ENCODE measurements at places on chromosomes 13 and 19.
A peak's percentile ranks its signal among the peaks of the same experiment; 100 is the strongest.

DNA sequence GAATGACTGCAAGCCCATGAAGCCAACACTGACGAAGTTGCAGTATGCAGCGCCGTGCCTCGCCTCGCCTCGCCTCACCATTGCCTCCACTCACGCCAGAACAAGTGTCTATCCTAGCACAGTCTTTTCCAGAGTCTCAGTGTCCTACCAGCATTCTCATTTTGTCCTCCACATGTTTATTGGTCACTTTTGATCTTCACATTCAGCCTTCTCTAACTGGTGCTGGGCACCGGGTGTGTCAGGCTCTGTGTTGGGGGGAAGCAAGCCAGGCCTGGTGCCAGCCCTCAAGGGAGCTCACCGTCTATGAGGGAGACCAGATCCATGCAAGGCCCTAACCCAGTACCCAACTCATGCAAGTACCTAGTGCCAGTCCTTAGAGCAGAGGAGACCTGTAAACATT lies 69.7 kb upstream of the GPR183 start:
- DNase-seq: no peak

DNA sequence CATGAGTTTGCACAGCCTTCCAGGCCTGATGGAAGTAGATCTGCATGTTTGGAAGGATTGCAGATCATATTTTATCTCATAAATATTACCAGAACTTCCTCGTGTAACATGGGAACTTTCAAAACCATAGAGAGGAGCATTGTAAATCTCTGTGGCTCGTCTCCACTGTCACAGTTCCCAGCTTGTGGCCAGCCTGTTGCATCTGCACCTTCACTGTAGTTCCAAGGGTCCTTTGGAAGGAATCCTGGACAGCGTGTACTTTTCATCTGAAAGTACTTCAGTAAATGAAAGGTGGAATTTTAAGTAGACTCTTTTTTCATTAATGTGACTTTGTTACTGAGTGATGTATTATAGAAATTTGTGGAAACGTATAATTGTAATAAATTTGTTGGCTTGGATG lies 105.4 kb downstream of the ATP11A start:
- DNase-seq: no peak

DNA sequence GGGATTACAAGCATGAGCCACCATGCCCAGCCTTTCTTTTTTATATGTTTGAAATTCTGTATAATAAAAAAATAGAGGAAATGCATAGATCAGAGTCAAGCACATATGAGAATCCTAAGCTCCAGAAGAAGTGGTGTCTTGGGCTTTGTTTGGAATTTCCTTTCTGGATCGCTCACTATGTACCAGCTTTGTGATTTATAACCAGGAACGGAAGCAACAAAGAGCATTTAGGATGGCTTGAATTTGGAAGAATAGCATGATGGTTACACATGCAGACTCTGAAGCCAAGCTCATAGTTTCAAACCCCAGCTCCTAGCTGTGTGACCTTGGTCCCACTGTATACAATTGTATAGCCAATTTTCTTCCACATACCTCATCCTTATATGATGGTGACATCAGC lies 28.0 kb upstream of the SLC15A1 start:
- DNase-seq: no peak

- DNase-seq: no peak
These were observed 24.3 kb downstream of the PEPD start for GRCh38 chr19:33497131-33497777.

DNA sequence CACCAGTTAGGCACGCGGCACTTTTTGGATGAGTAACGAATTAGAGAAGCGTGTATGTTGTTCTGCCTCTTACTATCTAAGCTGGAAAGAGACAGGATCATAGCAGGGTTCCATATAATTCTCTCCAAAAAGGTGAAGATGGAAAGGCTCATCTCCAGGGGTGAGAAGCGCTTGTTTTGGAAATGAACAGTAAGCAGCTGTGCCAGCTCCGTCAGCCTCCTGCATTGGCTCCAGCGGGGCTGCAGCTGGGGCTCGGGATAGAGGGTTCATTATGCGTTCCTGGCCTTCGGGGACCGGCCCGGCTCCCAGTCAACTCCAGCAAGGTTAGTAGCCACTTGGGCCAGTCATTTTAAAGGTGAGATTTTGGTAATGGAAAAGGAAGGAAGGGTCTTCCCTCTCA lies 155.5 kb downstream of the COL4A1 start:
- no peak for DNase-seq

GRCh38 chr13:27968316-27969081 lies 616 bp downstream of the CDX2 start:
- DNase-seq: no peak

DNA sequence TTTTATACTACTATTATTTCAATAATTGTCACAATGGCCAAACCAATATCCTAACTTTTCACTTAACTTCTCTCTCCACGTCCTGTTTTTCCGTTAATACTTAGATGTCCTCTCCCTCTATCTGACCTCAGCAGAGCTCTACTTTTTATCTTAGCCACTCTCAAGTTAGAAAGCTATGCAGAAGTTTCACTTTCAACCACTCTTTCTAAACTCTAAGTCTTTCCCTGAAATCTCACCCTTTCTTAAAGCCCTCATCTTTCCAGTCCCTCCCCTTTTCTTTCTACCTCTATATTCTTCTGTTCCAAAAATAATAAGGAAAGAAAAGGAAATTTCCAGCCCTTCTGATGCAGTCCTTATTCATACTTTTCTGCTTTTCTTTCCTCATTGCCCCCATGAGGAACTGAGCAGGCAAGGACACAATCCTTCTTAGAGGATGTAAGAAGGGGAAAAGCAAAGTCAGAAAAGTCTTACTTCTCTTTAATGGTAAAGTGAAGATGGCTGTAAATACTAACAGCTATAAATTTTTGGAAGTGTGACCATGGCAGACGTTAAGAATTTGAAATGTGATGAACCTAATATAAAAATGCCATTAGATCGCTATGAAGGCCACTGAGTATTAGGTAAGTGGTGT lies 23.0 kb downstream of the FAM216B start:
- no peak for DNase-seq

GRCh38 chr13:51799261-51799660 lies 4.7 kb downstream of the DHRS12 start:
- DNase-seq: no peak

DNA sequence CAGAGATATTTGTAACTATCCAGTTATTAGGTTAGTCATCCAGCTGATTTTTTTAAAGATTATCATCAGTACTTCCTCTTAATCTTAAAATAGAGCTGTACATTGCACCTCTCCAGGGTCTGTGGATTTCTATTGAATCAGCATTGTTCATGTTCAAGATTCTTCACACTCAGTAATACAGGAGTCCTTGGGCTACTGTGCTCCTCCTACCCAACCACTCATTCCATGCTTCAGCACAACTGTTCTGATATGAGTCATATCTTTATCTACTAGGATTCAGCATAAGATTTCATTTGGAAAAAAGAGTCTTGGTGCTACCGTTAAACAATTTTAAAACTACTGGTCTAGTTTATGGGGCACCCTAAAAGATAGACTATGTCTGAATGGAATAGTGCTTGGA lies 357.8 kb downstream of the DCT start:
- no peak for DNase-seq

DNA sequence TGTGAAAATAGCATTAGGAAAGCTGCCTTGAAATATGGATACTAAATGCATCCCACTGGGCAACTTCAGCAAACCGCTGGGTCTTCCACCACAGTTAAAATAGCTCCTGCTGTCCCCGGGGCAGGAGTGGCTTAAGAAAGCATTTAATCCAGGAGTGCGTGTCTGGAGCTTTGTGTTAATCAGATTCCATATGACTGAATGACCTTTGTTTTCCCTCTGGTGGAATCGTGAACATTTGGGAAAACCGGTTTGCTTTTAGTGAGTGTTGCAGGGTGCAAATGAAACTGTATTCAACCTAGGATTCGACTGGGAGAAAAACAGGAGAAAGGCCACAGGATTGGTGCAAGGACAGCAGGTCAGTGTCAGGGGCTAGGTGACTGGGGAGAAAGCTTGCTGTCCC lies 237.6 kb upstream of the MAB21L1 start:
- no peak for DNase-seq

GRCh38 chr19:30492586-30493270 lies 120.5 kb downstream of the ZNF536 start:
- DNase-seq: no peak

DNA sequence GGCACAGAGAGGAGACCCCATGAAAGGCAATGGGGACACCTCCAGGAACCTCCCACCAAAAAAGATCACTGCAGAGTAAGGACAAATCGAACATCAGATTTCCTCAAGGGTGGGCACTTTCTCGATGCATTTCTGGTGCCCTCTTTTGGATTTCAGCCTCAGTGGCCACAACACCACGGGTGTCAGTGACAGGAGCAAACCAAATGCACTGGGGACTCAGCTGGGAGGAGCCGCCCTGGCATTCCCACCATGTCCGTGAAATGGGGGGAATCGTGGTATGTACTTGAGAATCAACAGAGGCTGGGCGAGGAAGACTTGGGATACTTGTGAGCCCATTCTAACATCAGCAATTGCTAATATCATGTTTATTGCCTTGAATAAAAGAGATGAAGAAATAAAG lies 16.3 kb downstream of the FAM187B start:
- DNase-seq: no peak

DNA sequence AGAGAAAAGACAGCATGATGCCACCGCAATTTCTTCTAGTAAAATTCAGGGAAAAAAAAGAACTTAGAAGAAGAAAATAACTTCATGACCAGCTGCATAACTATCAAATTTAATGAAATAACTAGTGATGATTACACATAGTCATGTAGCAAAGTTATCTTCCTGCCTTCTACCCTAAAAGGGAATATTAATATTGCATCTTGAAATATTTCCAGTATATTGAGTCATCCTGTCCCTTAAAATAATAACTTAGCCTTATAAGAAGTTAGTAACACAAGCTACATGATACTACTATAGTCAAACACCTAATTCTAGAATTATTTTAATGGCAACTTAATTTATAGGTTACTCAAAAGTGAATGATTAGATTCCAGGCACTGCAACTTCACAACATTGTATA lies 289.2 kb downstream of the KLF12 start:
- no peak for DNase-seq

DNA sequence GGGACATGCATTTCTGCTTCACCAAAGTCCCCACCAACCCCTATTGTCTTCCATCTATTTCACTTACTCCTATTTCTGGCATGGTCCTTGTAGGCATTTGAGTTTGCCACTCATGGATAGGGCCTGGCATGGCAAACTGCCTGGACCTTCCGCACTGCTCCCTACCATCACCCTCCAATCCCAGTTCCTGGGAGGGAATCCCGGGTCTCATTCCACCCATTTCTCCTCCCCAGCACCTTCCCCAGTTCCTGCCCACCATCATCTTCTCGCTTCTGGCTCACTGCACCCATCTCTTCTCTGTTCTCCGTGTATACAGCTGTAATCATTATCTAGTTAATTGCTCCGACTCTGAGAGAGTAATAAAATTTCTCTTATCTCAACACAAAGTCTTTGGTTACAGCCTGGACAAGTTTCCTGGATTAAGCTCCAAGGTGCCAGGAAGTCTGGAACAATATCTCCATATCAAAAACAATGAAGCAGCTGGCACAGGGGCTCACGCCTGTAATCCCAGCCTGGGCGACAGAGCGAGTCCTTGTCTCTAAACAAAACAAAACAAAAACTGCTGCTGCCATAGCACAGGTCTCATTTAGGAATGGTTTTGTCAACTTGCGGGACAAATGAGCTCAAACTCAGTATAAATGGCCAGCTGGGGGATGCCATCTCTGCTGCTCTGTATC lies 17.0 kb upstream of the COX7A1 start:
- DNase-seq: no peak

- no peak for DNase-seq
These were observed 261.3 kb downstream of the KCNRG start for GRCh38 chr13:50276550-50276949.

GRCh38 chr19:47681936-47682335 lies 31.3 kb upstream of the EHD2 start:
- no peak for DNase-seq

- no peak for DNase-seq
These were observed 123.7 kb upstream of the MRI1 start for GRCh38 chr19:13640611-13641010.

DNA sequence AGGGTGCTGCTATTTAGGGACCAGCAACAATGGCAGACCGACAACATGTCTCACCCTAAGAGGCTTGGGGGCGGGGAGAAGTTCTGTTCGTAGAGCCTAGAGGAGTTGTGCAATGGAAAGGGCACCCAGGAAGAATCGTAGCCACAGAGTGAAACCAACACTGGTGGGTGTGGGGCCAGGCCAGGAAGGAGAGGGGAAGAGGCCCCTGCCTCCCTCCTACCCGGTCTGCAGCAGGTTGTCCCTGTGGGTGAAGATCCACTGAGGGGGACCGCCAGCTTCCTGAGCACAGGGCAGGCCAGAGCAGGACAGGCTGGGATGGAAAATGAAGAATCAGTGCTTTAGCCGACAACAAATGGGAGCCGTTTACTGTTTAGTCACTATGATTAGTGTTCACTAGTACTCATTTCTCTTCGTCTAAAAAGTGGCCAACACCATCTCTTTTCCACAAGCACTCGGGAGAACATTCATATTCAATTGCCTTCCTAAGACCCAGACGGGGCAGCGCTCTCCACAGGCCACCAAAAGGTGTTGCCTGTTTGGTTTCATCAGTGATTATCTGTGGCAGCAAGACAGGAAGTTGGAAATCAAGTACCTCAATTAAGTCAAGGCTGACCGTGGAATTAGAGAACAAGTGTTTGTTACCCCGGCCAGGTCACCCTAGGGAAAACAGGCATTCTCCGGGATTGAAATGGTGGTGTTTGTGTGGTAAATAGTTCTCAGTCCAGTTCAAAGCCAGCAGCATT lies 1.1 kb upstream of the ATP11A start:
- peak; percentile 41 for DNase-seq

- no peak for DNase-seq
These were observed 31.6 kb downstream of the AP1M1 start for GRCh38 chr19:16229322-16229641.

DNA sequence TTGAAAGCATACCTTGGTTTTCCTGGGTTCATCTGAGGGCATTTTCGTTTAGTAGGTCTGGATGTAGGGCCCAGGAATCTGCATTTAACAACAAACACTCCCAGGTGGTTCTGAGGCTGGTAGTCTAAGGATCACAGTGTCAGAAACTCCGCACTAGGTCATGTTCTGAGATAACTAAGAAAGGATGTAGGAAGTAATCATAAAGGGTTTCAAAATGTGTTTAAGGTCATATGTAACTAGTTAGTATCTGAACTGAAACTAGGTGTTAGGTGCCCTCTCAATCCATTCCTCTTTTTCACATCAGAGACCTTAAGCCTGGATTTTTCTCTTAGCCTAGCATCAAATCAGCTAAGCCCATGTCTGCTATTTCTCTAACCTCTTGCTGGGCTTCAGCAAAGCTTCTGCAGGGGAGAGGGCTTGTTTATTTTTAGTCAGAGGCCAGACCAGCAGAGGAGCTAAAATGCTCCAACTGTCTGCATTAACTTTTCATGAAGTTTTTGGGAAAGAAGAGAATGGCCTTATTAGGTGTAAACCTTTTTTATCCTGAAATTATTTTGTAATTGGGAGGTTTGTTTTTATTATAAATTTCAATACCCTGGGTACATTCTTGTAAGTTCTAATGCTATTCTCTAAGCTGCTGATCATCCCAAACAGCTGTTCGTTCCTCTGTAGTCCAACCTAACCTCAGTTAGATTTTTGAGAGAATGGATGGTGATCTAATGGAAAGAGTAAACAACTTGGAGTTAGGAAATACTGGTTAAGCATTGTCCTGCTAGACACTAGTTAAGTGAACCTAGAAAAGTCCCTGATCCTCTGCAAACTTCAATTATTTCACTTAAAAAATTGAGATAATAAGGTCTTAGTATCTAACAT lies 262.8 kb upstream of the RFC3 start:
- no peak for DNase-seq

GRCh38 chr19:21483589-21484170 lies 21.7 kb upstream of the ZNF429 start:
- DNase-seq: peak; percentile 56

GRCh38 chr13:26508885-26509284 lies 48.6 kb upstream of the WASF3 start:
- DNase-seq: no peak

Data from CD4-positive, alpha-beta T cell treated with Interleukin-4 for 4 hours (primary cell).